ENCODE measurements at places on chromosomes 4 and X. TPM values are rescaled to one million over a fixed set of nuclear protein-coding genes. Genes with fewer than 3 reads are reported as not detected.

RHOXF2B gene
- total RNA-seq = not detected

MED14 gene
- total RNA-seq = 63.2 TPM

DNA sequence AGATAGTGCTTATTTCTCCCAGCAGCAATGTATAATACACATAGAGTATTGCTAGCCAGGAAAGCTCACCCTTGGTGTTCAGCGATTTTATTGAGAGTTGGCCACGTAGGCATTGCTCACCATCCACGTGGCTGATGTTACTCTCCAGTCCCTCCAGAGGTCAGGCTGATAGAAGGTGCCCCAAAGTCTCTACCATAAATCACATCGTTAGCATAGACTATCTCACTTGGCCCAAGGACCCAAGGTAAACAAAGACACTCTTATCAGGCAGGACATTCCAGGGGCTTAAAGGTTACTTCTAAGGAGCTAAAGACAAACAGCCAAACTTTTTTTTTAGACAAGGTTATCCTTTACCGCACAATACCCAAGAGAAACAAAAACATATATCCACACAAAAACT lies 30.3 kb upstream of the RGN start:
- no peak for DNase-seq

DCHS2 gene
- 0.18 TPM for total RNA-seq

- DNase-seq = no peak
Observed at GRCh38 chr4:139773560-139774318, 108.1 kb downstream of the MGST2 start.

GRCh38 chr4:180909279-180909678 lies 1333.9 kb upstream of the TENM3 start:
- no peak for DNase-seq

- DNase-seq = no peak
Observed at GRCh38 chrX:26511589-26512363, 295.8 kb downstream of the MAGEB5 start.

DNA sequence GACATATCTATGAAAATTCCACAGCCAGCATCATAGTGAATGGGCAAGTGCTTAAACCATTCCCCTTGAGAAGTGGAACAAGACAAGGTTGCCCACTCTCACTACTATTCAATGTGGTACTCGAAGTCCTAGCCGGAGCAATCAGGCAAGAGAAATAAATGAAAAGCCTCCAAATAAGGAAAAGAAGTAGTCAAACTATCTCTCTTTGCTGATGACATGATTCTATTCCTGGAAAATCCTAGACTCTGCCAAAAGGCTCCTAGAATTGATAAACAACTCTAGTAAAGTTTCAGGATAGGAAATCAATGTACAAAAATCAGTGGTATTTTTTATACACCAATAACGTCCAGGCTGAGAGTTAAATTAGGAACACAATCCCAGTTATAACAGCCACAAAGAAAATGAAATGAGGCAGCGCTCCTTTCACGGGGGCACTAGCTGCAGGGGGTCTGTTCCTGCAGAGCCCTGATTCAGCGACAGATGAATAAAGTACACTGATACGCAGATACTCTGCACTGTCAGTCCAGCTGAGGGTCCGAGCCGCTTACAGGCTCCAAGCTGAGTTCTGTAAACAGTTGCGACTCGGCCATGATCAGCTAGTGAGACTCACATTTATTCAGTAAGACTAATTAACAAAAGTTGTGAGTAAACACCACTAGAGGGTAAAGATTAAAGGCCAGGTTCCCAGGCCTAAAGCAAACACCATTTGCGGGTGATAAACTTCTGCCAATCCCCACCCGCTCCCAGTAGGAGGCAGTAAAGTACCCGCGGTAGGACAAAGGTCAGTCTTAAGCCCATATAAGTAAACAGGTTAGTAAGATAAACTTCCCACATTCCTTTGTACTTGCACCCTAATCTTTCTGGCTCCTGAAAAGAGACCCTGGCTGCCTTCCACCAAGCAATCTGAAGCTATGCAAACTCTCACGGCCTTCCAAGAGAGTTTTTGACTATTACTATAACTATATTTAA lies 290.6 kb upstream of the GRID2 start:
- DNase-seq = no peak

GALNTL6 gene
- total RNA-seq = 0.19 TPM

DNA sequence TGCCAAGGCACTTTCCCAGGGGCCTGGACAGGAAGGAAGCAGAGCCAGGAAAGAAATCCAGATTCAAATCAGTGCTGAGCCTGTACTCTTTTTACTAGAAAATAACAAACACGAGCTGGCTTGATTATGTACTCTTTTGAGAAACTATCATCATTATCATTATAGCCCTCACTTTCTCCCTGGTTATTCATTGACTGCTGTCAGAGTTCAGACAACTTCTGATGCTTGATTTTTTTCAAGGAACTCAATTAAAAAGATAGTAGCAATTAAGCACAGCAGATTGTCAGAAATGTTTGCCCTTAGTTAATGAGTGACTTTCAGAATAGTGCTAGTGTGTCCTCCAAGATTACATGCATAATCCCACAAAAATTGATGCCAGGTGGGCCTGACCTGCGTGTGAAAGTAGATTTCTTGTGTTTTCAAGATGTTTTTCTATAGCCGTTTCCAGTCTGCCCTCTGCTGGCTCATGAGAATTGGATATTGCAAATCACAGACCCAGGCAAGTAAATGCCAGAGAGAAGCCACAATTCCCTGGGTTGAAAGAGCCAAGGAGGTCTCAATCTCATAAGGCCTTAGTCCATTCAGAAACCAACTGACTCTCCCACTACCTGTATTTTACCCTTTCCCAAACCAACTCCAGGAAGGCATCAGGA lies 14.3 kb upstream of the PNPLA4 start:
- no peak for DNase-seq

MFAP3L gene
- total RNA-seq = 4.8 TPM

GRCh38 chrX:83504721-83505479 lies 3.2 kb upstream of the POU3F4 start:
- DNase-seq = no peak

GRCh38 chr4:63063760-63064159 lies 1345.5 kb downstream of the TECRL start:
- DNase-seq = no peak

- DNase-seq = no peak
Observed at GRCh38 chr4:9384126-9384525, 21.2 kb downstream of the USP17L30 start.

ZMAT1 gene
- 2.3 TPM for total RNA-seq

DNA sequence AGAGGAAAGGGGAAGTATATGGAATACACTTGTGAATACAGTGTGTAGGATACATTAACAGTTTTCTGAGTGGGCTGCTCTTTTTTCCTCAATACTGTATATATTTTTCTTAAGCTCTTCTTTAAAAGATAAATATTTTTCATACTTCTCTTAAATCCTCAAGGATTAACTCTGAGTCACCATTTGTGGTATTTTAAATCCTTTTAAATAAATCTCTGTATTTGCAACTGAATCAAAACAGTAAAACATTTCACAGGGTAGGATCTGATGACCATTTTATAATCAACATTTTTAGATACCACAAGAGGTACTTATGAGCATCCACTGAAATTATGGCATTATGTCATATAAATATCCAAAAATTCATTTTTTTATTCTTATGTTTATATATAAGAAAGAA lies 87.6 kb downstream of the GAB1 start:
- no peak for DNase-seq

DNA sequence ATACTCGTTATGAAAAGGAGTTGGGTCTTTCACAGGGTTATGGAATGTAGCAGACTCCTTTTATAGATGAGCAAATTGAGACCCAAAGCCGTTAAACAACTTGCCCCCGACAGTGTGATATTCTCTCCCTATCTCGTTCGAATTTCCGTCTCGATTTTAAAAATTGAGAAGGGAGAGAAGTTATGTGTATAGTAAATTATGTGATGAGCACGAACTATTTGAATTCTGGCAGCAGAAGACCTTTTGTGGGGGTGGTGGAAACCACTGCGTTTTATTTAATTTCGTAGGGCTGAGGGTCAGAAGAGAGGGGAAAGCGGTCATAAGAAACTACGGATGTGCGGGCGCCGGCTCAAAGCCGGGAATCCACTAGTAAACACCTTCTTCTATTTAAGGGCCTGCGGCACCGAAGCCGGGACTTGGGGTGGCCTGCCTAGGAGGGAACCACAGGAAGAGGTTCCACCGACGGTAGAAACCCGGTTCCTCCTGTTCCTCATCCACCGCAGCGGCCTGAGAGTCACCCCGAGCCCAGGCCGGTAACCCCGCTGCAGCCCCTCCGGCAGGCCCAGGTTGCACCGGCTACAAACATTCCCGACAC lies 1.5 kb upstream of the DDX3X start:
- DNase-seq = no peak

DNA sequence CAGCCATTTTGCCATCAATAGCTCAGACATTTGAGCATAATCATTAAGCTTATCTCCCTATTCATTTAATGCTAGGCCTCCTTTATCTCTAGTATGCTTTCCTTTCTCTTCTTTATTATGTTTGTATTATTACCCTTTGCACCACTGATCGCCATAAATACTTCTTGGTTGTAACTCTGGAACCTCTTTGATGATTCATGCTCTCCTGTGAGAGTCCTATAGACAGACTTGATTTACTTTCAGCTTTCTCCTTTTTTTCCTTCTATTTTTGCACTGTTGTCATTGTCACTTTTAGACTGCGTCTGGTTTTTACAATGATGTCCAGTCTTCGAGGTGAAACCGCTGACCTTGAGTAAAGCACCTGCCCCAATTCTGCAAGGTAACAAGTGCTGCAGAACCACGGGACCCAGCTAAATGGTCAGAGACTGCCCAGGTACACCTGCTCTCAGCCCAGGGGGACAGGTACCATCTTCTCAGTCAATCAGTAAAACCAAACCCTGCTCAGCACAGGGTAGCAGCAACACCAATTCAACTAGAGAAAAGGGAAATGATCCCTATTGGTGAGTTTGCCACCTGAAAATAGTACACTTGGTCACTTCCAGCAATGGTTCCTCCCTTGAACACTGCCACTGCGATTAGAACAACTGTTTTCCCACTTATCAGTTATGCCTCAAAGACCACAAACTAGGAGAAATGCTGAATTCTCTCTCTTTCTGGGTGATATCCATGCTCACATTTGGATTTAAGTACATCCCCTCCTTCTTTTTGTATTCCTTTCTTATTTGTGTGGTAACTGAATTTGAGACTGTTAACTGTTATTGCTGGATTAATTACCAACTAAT lies 125.1 kb downstream of the MAML3 start:
- no peak for DNase-seq

GRCh38 chr4:118767109-118767508 lies 68.8 kb downstream of the SEC24D start:
- no peak for DNase-seq

All from psoas muscle (tissue), 8 donors.